ENCODE measurements at places on chromosomes 1 and 21.

DNA sequence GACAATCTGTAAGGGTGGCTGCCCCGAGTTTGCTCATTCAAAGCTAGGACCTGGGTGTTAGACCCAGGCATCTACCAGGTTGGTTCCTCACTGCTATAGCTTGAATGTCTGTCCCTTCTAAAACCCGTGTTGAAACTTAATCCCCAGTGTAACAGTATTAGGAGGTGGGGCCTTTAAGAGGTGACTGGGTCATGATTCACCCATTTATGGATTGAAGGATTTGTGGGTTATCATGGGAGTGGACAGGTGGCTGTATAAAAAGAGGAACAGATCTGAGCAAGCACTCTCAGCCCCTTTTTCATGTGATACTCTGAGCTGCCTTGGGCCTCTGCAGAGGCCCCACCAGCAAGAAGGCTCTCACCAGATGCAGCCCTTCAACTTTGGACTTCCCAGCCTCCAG, 29.4 kb downstream of the PSMG1 start:
- no peak for ATAC-seq

DNA sequence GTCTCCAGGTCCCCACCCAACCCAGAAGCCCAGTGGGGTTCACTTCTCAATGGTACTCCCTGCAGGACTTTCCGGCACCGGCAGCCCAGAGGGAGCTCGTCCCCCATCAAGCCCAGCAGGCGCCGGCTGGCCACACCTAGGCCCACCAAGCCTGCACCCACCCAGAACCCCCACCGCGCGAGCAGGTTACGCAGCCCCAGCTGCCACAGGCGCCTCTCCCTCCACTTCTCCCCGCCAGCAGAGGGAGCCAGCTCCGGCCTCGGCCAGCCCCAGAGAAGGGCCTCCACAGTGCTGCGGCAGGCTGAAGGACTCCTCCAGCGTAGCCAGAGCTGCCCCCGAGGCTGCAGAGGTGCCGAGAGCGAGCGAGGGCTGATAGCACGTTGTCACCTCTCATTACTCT, 722.3 kb downstream of the PLA2G4A start:
- ATAC-seq, result no peak

- peak; percentile 3 for ATAC-seq
These were observed 997 bp downstream of the IFNAR2 start for GRCh38 chr21:33230545-33231324.

DNA sequence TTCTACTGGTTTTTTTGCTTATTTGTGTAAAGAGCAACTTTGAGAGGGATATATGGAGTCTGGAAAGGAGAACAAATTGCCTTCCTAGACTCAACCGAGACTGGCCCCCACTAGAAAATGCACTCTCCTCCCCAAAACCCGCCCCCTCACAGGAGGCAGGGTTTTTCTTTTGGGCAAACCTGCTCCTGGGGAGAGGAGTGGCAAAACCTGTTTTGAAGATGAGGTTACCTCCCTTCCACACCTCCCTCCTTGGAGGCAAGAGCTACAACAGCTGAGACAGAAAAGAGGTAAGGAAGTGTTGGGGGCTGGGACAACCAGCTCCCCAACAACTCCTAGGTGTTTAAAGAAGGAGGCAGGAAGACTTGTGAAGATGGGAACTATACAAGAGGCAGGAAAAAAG, at the start of gene BNIPL:
TSS of gene BNIPL (plus strand) at position 231 of the 400 bp plus-strand sequence. CDS start at position 371, 140 bp downstream.
- ATAC-seq, result no peak

- ATAC-seq, result no peak
These were observed 30.8 kb upstream of the COL18A1 start for GRCh38 chr21:45373991-45374816.

GRCh38 chr1:21875621-21876063, 61.5 kb downstream of the HSPG2 start:
- no peak for ATAC-seq

DNA sequence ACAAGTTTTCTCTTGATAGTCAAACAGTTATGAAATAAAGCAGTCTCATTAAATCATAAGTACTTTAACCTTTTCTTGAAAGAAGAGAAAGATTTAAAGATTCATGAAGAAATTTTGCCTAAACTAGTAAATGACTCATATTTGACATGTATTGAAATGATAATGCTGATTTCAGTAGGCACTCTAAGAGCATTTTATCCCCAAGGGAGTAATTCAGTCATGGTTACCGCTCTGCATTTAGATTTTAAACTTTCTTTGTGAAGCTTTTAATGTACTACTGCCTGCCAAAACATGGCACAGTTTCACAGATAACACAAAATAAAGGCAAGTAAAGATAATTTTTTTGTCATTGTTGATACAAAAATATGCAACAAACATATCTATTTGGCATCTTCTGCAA, 6.8 kb downstream of the USH2A start:
- no peak for ATAC-seq

- no peak for ATAC-seq
These were observed 61.1 kb downstream of the SIK1 start for GRCh38 chr21:43365611-43366426.

- ATAC-seq, result no peak
These were observed 63.3 kb downstream of the LHX9 start for GRCh38 chr1:197980457-197980856.

GRCh38 chr1:200428482-200429205, 18.8 kb upstream of the ZNF281 start:
- ATAC-seq, result peak; percentile 61

DNA sequence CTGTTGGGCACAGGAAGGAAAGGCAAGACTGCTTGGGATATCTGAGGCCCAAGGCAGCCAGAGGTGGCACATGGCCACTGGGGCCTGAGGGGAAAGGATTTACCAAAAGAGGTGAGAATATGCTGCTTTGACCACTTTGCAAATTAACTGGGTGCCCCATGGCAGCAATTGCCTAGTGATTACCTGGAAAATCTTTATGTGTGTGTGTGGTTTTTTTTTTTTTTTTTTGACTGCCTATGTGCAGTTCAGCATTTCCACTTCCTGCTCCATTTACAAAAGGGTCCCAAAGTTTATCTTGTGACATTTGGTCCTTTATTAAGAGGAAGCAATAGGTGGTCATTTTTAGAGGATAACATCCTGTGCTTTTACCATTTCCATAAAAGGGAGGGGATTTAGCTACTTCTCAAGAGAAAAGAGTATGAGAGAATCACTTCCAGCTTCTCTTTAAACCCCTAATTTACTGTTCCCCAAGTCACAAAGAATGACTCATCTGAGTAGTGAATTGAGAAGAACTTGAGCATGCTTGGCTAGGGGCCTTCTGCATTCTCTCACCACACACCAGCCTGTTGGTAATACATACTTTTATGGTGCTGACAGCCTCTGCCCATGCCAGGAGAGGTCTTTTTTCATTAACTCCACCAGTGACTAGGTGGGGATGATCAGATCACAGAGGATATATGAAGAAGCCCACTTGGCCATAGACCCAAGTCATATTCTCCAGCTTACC, 52.1 kb downstream of the SYDE2 start:
- no peak for ATAC-seq

DNA sequence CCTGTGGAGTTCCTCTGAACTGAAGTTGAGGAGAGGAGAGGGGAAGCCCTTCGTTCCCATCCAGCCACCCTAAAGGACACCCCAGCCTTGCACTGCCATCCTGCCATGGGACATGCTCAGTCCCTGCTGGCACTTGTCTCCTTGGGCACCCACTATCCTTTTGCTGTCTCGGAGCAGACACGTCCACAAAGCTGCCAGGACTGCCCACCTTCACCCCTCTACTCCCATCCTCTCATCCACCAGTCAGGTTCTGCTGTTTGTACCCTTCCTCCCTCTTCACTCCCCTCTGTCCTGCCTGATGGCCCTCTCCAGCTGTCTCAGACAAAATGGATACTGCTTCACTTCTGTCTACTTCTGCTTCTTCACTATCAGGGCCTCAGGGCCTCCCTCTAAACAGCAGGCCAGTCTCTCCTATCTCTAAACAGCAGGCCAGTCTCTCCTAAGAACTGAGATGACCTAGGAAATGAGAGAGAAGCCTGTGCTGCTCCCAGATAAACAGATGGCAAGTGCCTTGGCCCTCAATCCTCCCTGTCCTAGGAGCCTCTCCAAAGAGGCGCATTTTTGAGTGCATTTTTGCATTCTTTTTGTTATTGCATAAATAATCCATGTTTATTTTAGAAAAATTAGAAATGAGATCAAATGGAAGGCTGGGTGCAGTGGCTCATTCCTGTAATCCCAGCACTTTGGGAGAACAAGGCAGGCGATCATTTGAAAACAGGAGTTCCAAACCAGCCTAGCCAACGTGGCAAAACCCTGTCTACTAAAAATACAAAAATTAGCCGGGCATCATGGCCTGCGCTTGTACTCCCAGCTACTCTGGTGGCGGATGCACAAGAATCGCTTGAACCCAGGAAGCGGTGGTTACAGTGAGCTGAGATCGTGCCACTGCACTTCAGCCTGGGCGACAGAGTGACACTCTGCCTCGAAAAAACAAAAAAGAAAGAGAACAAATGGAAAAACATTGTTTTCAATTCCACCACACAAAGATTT, 4.4 kb upstream of the PYCR2 start:
- no peak for ATAC-seq

GRCh38 chr1:50968821-50969610, 1.0 kb upstream of the CDKN2C start:
- ATAC-seq, result peak; percentile 22

DNA sequence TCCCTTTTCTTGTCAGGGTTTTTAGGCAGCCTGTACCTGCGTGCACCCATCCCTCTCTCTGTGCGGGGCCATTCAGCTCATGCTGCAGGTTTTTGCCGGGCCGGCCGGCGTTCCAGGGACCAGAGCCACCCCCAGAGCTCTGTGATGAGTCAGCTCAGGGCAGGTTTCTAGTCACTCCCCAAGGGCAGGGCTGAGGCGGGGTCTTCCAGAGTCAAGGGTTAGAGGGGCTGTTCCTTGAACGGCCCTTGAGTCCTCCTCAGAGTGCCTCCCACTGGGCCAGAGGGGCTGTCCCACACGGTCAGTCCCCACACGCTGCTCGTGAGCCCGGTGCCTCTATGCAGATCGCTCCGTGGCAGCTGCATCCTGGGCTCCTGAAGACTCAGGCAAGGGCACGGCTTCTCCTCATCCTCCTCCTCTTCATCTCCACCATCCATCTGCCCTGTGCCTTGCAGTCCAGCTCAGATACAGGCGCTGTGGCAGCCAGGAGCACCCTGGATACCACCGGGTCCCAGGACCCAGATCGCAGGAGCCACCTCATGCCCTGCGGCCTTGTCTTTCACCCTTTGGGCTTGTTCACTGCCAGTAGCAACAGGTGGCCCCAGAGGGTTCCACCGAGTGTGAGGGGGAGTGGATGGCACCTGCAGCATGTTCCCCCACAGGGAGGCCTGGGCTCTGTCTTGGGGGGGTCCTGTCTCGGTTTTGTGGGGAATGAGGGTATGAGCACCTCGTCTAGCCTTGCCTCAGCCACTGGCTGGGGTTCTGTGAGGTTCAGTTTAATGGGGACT, 17.4 kb downstream of the SLX9 start:
- ATAC-seq, result no peak

DNA sequence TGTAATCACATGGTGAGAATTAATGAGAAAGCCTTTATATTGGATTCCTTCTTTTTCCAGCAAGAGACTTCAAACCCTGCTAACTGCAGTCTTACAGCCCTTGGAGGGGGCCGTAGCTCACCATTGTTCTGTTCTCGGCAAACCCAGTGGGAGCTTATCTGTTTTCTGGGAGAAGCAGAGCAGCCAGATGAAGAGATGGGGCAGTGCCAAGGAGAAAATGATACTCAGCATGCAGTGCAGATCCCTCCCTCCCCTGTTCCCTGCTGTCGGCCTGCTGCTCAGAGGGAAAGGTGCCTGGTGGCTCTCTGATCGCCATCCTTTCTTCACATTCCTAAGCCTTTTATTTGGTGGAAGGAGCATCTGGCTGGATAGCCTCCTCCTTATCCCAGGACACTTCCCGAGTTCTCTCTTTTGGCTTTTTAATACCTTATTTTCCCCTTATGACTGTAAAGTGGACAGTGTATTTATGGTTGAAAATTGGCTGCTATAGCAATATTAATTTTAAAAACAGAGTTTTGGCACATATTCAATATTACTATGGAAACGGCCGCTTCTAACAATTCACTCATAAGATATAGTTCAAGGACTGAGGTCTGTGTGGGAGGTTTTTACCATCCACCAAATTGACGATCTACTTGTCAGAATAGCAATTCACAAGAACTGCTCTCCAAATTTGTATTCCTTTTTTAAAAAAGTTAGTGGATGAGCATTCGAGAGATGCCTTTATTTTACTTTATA, 203.4 kb downstream of the CRB1 start:
- no peak for ATAC-seq

DNA sequence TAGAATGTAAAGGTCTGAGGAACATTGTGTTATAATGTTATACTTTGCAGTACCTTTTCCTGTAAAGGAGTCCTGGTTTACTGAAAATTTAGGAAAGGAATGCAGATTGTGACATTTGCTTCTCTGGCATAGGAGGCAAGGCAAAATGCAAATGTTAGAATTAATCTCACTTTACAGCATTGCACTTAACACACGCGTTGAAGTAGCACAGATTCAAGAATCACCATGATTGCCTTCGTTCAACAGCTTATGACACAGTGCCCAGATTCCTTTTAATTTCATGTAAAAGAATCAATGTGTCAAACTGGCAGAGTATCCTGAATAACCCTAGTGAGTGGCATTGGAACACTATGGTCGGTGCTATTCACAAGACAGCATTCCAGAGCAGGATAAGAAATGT, 47.4 kb downstream of the RGS7 start:
- ATAC-seq, result no peak

DNA sequence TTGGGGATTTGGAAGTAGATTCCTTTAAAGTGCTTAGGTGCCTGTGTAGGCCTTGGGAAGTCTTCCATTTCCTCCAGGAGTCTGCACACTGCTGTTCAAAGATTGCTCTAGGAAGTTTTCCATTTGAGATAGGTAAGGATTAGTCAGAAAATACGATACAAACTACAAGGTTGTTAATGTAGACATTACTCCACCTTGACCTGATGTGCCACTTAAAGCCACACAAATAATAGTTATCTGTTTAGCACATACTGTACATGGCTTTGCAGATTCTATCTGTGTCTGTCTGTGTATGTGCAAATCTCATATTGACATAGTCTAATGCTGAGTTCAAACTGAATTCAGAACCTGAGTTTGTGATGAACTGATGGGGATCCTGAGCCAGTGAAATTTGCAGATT, 118.4 kb downstream of the RHOU start:
- no peak for ATAC-seq

DNA sequence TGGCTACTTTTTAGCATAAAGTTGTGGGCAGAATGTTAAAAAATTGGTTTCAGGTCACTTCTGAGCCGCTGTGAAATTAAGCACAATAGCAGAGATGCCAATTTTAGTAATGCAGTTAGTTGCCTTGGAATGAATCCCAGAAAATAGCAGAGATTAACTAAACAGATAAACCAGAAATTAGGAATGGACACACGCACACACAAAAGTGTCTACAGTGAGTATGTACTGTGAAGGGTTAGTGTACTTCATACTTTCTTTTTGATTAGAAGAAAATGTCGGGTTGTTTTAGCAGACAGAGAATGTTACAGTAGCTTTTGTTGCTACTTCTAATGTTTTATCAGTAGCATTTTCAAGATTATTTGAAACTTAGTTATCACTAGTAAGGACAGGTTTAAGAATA, 106.7 kb downstream of the LEPR start:
- no peak for ATAC-seq

DNA sequence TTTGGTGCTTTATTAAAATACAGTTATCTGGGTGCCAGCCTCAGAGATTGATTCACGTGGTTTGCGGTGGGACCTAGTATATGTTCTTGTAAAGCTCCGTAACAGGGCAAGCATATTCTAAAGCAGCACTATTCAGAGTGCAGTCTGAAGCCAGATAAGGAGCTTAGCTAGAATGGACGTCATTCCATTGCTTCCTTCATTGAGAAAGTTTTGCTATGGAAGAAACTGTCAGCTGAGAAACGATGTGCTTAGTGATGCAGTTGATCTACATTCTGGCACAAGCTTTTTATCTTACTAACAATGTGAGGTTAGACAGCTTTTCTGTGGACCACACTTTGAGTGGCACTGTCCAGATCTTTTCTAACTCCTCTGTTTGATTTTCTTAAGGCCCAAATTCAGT, 26.2 kb downstream of the SLC44A3 start:
- no peak for ATAC-seq

All from activated CD4-positive, CD25-positive, alpha-beta regulatory T cell treated with anti-CD3 and anti-CD28 coated beads, Interleukin-2, amount 50 U/mL, for 24 hours (primary cell).